ENCODE measurements at places on chromosomes 5 and 9.

GRCh38 chr5:32713361-32713769 is 2.2 kb downstream of the NPR3 start:
- DNase-seq: no peak

DNA sequence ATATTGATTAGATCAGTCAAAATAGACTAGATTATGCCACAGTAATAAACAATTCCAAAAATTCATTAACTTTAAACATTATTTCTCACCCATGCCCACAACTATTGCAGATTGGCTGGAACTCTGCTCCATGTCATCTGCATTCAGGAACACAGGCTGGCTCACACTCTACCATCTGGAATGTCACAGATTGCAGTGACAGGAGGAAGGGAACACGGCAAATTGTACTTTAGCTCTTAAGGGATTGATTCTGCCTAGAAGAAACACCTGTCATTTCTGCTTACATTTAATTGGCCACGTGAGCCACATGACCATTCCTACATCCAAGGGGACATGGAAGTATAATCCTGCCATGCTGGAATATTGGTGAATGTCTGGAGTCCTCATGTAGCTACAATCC is 54.4 kb downstream of the ATPSCKMT start:
- DNase-seq: no peak

GRCh38 chr5:103313056-103313455 is 54.5 kb downstream of the MACIR start:
- DNase-seq: no peak

DNA sequence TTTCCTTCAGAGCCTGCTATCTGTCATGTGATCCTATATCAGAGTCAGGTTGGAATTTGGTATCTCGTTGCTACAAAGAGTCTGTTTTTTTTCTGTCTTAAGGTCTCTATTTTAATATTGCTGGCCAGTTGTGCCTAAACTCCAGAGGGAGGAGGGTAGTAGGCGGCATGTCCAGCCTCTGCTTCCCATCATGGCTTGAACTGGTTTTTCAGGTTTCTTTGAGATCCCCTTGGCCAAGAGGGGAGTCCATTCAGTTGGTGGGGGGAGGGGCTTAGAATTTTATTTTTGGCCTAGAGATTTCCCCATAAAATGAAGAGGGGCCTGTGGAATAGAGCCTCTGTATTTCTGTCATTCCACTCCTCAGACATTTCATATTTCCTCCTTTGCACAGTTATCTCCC is 15.4 kb upstream of the ZNF354C start:
- no peak for DNase-seq

GRCh38 chr9:130765137-130766020 is 69.7 kb upstream of the ABL1 start:
- no peak for DNase-seq

DNA sequence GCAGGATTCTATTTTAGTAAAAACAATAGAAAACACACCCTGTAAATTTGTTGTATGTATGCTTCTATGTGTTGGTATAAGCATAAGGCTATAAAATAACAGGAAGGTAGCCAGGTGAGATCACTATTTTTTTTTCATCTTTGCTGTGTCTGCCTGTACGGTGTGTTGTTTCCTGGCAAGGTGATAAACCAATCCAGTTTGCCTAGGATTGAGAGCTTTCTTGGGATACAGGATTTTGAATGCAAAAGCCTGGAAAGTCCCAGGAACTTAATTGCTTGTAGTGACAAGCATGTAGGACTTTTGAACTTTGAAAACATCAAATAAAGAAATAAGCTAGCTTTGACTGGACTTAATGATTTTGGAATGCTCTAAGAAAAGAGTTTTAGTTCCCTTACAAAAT is 83.3 kb upstream of the RORB start:
- no peak for DNase-seq

DNA sequence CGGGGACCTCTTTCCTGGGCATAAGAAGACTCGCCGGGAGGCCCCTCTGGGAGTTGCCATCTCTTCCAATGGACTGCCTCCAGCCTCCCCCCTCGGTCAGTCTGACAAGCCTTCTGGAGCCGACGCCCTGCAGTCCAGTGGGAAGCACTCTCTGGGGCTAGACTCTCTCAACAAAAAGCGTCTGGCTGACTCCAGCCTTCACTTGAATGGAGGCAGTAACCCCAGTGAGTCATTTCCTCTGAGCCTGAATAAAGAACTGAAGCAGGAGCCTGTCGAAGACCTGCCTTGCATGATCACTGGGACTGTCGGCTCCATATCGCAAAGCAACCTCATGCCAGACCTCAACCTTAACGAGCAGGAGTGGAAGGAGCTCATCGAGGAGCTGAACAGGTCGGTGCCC is 28.4 kb upstream of the LTC4S start:
- DNase-seq: no peak

DNA sequence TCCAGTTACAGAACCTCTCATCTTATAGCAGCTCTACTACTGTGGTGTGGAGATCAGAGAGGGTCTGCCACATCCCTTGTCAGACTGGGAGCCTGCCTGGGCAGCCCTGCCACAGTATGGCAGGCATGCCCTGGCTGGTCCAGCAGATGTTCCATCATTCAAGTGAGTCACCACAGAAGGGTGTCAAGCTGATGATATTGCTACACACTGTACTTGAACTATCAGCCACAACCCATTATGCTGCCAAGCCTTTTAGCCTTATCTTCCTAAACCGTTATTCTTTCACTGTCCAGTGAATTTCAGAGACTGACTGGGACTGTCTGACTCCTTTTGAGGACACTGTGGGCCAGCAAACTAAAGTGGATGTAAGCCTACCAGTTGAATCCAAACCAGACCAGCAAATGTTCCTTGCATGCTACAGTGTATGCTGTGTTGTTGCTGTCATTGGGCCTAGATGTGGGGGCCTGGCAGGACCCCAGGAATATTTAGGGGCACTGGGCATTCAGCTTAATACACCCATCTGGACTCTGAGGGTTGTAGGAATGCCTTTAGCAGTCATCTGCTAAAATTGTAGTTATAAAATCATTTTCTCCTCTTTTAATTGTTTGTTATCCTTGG is 202.6 kb downstream of the NR3C1 start:
- no peak for DNase-seq
